Spleen (tissue), 13 donors: ENCODE measurements at places on chromosomes 6 and 20. TPM values are rescaled to one million over a fixed set of nuclear protein-coding genes. Genes with fewer than 3 reads are reported as not detected.

- no peak for DNase-seq
Measured at GRCh38 chr6:30793521-30794194, 49.3 kb upstream of the IER3 start.

GRCh38 chr6:6723361-6723760 is 134.8 kb downstream of the LY86 start:
- no peak for DNase-seq

GRCh38 chr6:169847141-169847674 is 95.8 kb downstream of the ERMARD start:
- DNase-seq: peak; percentile 47

DNA sequence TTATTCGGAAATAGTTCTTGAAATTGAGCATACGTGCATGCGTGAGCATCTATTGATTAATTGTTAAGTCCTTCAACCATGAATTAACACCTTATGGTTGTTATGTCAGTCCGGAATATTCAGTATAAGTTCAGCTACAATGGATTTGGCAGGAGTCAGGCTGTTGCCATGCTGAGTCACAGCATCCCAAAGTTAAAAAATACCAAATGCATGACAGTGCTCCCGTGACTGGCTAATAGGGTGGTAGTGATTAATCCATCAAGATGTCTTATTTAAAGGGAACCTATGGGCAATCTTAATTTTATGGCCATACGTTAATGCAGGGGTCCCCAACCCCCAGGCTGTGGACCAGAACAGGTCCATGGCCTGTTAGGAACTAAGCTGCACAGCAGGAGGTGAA is 10.5 kb downstream of the RAE1 start:
- no peak for DNase-seq

DNA sequence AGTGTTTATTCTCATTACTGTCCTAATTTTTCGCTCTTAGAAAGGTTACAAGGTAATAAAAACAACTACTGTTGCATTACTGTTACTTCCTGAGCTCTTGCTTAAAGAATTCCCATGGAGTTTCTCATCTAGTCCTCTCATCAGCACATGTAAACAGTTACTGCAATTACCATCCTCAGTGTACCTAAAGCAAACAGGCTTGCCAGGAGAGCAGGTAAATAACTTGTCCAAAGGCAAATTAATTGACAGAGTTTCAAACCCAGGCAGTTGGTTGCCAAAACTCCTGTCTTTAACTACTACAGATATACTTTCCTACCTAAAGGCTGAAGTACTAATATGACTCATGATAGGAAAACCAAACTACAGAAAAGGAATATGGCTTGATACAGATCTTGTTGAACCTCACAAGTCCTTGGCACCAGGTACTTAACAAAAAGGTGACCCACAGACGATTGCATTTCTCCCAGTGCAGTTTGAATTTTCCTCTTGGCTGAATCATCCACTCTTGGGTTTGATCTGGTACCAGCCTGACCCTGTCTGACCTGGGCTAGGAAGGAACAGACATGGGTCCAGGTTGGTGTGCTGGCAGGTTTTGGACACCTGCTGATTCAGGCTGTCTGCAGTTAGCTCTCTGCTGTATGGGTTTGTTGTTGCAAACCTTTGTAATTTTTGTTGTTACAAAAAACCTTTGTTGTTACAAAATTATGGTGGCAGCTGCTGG is 153.0 kb downstream of the CFAP61 start:
- no peak for DNase-seq

DNA sequence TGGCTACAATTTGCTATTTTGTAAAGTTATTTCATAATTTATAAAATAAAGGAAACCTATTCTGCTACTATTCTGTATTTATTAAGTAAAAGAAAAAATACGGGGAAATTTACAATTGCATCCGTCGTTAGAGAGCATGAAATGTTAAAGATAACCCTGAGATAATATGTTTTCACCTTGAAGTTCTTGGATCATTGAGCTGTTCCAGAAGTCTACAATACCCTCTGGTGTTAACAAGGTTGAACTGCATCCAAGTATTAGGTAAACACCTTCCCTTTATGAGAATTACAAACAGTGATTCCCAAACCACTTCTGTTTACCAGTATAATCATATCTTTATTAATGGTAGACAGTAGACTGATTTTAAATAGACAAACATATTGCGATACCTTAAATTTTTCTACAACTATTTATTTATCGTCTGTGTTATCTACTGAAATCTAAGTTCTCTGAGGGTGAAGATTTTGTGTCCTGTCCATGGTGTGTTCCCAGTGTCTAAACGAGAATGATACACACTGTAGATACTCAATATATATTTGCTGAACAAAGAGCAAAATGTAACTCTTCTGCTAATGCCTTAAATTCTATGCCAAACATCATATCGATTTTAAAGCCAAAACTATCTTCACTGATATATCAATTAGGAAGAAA is 28.2 kb downstream of the TBC1D32 start:
- no peak for DNase-seq

- no peak for DNase-seq
Measured at GRCh38 chr20:53409447-53409717, 184.3 kb downstream of the ZNF217 start.

- peak; percentile 86 for DNase-seq
Measured at GRCh38 chr20:10433014-10433622, 904 bp downstream of the MKKS start.

DNA sequence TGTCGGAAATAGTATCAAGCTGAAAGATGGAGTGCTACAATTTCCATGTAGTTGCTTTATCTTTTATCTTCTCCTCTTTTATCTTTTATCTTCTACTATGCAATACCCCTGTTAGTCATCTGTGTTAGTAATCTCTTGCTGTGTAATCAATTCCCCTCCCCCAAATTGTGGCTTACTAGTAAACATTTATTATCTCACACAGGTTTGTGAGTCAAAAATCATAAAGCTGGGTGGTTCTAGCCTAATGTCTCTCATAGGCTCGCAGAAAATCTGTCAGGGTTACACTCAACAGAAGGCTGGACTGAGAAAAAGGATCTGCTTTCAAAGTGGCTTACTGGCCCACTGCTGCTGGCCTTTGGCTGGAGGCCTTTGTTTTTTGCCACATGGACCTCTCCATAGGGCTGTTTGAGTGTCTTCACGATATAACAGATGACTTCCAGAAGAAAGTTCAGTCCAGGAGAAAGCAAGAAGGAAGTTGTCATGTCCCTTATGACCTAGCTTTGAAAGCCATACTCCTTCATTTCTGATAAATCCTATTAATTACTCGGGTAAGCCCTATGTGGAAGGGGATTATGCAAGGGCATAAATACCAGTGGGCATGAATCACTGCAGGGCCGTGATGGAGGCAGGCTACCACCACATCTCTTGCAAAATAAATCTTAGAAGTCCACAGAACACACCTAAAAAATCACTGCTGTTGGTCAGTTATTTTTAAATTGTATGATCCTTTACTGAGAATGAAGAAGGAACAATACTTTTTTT is 24.5 kb upstream of the PTCHD4 start:
- no peak for DNase-seq

DNA sequence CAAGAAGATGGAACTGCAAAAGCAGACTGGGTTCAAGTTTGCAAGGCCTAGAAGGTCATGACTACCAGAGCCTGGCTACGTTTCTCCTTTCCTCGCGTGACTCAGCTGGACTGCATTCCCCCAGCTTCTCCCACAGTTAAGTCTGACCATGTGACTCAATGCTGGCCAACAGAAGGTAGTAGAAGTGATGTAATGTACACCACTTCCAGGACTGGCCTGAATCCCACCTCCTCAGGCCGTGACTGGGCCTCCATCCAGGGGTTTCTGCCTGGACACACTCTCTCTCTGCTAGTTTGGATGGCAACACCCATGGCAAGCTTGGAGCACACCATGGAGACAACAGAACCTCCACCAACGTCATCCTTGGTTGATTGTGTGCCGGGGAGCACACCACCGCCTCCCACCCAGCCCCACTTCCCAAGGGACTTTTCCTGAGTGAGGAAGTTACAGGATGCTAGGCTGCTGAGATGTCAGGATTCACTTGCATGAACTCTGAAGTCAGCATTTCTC is 112.0 kb upstream of the CDYL start:
- DNase-seq: no peak

GRCh38 chr6:46876126-46876525 is 45.6 kb downstream of the ADGRF5 start:
- DNase-seq: no peak

- DNase-seq: no peak
Measured at GRCh38 chr20:48146877-48147276, 361.6 kb upstream of the SULF2 start.

DNA sequence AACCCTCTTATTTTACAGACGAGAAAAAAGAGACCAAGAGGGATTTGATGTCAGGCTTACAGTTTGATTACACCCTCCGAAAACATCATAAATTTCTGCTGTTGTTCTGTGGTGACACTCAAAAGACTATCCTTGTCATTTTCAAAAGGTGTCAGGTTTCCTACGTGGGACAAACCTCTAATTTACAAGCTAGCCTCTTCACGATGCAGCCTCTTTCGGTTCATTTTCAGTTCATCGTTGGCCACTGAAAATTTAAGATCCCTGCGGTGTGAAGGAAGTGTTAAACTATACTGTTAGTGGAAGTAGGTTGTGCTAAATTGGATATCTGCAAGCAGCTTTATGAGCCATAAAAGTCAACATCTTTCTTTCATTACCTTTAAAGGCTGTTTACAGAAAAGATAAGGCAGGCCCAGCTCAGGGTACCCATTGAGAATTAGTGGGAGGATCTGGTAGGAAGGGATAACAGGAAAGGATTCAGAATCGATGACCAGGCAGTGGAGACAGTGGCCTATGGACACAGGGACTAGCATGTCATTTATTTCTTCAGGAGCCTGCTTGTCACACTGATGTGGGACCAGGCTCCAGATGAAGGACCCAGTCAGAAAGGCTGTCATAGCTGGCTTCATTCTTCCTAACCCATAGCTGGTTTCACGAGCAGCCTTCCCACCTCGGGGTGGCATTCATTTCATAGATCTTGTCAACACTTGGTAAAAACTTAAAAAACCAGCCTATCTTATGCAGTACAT is 329.1 kb upstream of the SOX4 start:
- DNase-seq: no peak

GRCh38 chr6:126770176-126770575 is 348.3 kb upstream of the RSPO3 start:
- DNase-seq: no peak

DNA sequence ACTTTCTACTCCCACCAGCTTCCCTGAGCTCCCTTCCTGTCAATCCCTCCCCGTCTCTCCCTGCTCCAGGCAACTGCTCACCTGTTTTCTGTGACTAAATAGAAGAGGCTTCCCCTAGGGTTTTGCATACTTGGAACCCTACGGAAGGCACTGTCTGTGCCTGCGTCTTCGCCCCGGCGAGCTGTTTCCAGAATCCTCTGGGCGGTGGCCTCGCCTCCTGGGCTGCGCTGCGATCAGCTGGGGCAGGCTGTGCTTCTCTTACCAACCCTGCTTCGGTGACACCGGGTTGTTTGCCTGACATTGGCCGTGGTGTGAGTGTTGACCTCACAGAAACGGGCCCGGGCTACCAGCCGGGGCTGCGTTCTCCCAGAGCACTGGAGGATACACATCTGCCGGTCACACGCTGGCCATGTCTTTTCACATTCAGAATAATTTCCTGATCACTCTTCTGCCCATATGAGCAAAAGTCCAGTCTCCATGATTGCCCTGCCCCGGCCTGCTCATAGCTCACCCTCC is 29.4 kb upstream of the CCR6 start:
- DNase-seq: peak; percentile 82

GRCh38 chr20:47318027-47318585 is 38.4 kb downstream of the ZMYND8 start:
- no peak for DNase-seq

DNA sequence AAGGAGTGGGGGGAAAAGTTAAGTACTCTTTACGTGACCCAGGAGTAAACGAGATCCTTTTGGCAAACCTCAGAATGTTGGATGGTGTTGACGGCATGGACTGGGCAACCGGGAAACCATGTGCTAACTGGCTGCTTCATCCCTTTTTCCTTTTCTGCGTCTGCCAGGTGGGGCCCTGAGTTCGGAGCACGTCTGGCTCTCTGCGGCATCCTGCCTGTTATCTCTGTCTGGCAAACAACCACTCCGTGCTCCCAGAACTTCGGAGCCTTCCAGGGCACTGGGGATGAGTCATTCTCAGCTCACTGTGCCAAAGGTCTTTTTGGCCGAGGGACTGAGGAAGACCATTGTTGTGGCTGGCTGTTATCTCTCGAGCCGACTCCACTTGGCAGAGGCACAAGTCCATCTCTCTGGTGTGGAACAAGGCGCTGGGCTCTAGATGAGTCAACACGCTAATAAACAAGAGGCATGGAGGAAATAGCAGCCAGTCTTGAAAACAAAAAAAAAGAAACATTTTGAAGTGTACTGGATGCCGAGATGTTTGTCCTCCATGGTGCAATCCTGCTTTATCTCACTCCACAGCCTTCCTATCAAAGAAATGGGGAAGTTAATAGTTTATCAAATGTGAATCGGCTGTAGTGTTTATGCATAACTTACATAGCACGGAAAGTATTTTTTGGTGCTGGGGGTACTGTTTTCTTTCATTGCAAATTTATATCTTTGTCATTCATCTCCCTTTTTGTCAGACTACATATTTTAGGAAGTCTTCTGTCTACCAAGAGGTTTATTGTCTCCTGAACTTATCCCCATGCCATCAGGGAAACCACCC is 64.6 kb upstream of the TXNDC5 start:
- peak; percentile 82 for DNase-seq

- DNase-seq: no peak
Measured at GRCh38 chr6:132650429-132650828, 8.6 kb downstream of the TAAR1 start.

- no peak for DNase-seq
Measured at GRCh38 chr6:101543796-101544195, 150.3 kb downstream of the GRIK2 start.

- no peak for DNase-seq
Measured at GRCh38 chr6:65760285-65760684, 53.3 kb upstream of the EYS start.

GRCh38 chr20:1122388-1123315 is 4.2 kb downstream of the PSMF1 start:
- DNase-seq: no peak

DNA sequence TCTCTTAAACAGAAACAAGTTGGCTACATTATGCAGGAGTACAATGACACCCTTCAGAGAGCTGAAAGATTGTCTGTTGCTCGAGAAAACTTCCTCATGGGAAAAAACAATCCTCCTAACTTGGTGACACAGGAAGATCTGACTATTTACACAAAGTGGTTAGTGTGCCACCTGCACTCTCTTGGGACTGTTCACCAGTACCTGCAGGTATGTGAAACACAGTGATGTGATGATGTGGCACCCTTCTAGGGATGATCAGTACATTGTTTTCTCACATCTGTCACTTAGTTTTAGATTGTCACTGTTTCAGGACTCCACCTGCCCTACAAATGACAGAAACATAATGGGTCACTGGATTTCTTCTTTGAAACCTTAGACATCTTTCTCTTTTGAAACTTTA is 101.8 kb downstream of the CEP57L1 start:
- no peak for DNase-seq

Gene TCP11
- not detected for total RNA-seq

Gene DEFB132
- total RNA-seq: not detected

Gene CHRNA4
- 1.3 TPM for total RNA-seq

Gene ZBTB9
- total RNA-seq: 4.8 TPM

Gene SLC22A16
- total RNA-seq: 1.8 TPM

Gene PTGIS
- 0.65 TPM for total RNA-seq

Gene RALY
- total RNA-seq: 107 TPM

Gene TMEM170B
- 6.7 TPM for total RNA-seq

Gene MATN4
- not detected for total RNA-seq
